ENCODE measurements at places on chromosomes 4 and X. TPM values are rescaled to one million over a fixed set of nuclear protein-coding genes. Genes with fewer than 3 reads are reported as not detected.

The KLHL4 gene
- 36.3 TPM for total RNA-seq

The ZNF711 gene
- total RNA-seq, result 148 TPM

The XAGE1A gene
- total RNA-seq, result not detected

The VEGFC gene
- 0.94 TPM for total RNA-seq

The SUPT20HL1 gene
- not detected for total RNA-seq

The CXorf49 gene
- total RNA-seq, result not detected

The PGRMC1 gene
- total RNA-seq, result 140 TPM

The SRPX2 gene
- 0.31 TPM for total RNA-seq

The EDNRA gene
- total RNA-seq, result 11.0 TPM

The ATOH1 gene
- total RNA-seq, result not detected

The C4orf50 gene
- 28.2 TPM for total RNA-seq

The CT45A10 gene
- not detected for total RNA-seq

The TCEAL1 gene
- total RNA-seq, result 37.2 TPM

The ARR3 gene
- total RNA-seq, result not detected

The SPACA5 gene
- not detected for total RNA-seq

The FBXL5 gene
- total RNA-seq, result 200 TPM

The PAGE2B gene
- total RNA-seq, result not detected

The RBM46 gene
- not detected for total RNA-seq

The FRMPD4 gene
- total RNA-seq, result 34.1 TPM

The GAGE12E gene
- not detected for total RNA-seq

The USP26 gene
- total RNA-seq, result under 0.01 TPM

The UGT2B10 gene
- not detected for total RNA-seq

The TLR2 gene
- total RNA-seq, result 0.63 TPM

The SERTM2 gene
- total RNA-seq, result not detected

The MSX1 gene
- total RNA-seq, result 0.63 TPM

All from parietal lobe (tissue), 2 donors.